ENCODE measurements at places on chromosomes 5 and 9.

GRCh38 chr5:33563530-33563929 lies 122.8 kb downstream of the TARS1 start:
- DNase-seq = no peak

- DNase-seq = no peak
Measured at GRCh38 chr9:86337469-86338108, 16.6 kb downstream of the TUT7 start.

- no peak for DNase-seq
Measured at GRCh38 chr9:130422546-130422945, 22.2 kb upstream of the ASS1 start.

GRCh38 chr5:1329111-1329579 lies 15.8 kb downstream of the CLPTM1L start:
- DNase-seq = no peak

DNA sequence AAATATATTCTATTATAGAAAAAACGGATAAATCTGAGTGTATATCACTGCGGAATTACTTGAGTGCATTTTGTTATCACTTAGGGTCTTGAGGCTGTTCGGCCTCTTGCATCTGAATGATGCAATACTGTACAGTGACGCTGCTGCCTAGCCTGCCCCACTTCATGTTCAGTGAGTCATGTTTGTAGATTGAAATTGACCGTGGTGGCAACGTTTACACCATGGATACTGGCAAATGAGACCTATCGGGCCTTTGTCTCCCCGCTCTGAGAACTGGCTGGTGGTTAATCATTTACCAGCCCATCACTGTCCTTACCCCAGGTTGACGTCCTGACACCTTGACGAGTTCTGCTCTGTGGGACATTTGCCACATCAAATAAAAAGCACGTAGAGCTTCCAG lies 510.1 kb upstream of the ADAMTS16 start:
- no peak for DNase-seq

DNA sequence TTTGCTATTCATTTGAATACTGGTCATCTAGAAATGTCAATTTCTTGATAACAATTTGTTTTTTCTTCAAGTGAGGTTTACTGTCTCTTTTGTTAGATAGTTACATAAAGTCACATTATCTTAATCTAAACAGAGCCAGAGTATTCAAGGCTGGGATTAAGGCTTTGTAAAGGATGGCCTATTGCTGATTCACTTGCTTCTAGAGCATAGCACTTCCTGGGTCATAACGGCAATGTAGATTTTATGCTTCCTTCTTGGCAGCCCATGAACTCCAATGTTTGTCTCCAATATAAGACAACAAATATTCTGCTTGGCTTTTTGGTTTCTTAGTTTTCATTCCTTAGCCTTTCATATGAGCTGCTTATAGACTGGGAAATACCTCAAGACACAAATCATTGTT lies 2007.9 kb upstream of the CDH6 start:
- no peak for DNase-seq

DNA sequence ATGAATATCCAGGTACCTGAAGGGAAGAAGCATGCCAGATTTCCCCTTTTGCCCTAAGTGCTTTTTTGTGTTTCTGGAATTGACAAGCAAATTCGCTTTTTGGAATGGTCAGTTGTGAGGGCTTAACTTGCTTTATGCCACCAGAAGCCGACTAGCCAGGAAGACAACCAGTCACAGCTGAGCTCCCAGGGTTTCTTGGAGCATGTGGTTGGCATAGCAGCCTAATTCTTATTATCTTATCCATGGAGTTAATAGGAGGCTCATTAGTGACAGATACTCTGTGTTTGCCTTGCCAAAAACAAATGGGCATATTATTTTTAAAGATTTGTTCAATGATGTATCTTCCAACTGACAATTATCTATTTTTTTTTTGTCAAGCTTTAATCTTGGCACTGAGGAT lies 500.7 kb downstream of the PTPRD start:
- DNase-seq = no peak

- DNase-seq = no peak
Measured at GRCh38 chr9:75921391-75922127, 31.1 kb downstream of the PCSK5 start.

DNA sequence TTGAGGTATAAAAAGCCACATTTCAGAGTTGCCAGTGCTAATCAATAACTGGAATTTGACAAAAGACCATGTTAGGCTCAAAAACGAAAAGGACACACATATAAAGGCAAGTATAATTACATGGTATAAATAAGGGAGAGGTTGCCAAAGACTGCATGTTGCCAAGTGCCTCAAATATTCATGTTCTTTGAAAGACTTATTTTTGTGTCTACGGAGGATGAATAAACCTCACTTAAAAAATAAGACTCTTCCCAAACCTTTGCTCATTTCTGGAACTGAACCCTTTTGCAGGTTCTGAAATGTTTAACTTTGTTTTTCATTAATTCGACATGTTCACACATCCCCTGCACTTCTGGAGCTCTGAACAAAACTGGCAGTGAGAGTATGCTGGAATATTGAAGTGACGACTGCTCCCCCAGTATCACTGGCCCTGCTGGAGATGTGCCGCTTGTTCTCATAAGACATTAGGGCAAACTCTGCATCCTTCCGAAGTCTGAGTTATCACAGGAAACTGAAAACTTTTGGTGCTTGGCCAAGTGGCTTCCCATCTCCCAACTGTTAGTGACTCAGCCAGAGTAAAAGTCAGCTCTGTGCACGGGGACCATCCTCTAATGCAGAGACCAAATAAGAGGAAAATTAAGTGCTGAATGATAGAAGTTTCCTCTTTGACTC lies 336.8 kb downstream of the GLIS3 start:
- DNase-seq = peak; percentile 86

- peak; percentile 69 for DNase-seq
Measured at GRCh38 chr9:3502560-3503398, 23.0 kb downstream of the RFX3 start.

DNA sequence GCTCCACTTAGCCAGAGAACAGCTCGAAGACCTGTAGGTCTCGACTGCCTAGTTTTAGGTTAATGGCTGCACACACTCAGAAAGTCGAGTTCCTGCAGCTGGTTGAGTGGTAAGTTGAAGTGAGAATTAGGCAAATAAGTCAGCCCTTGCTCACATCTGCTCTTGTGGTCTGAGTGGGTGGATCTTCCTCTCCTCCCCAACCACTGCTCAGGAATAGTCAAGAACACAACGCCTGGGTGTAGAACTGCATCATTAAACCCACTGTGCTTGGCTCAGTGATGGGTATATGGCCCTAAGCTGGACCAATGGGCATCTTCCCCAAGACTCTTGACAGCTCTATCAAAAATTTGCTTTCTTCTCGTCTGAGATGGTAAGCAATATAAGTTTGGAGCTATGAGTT lies 20.9 kb upstream of the ADAM19 start:
- peak; percentile 26 for DNase-seq

- DNase-seq = peak; percentile 25
Measured at GRCh38 chr9:99607842-99608448, 213.7 kb upstream of the NR4A3 start.

GRCh38 chr5:1524799-1525623 lies 1.3 kb upstream of the LPCAT1 start:
- DNase-seq = no peak

GRCh38 chr9:76162751-76163500 lies 231.3 kb downstream of the RFK start:
- DNase-seq = peak; percentile 64

GRCh38 chr5:142922223-142922952 lies 152.2 kb downstream of the ARHGAP26 start:
- peak; percentile 60 for DNase-seq

- no peak for DNase-seq
Measured at GRCh38 chr5:154397652-154398406, 48.0 kb upstream of the SAP30L start.

- no peak for DNase-seq
Measured at GRCh38 chr5:177089127-177089526, 2.4 kb downstream of the FGFR4 start.

DNA sequence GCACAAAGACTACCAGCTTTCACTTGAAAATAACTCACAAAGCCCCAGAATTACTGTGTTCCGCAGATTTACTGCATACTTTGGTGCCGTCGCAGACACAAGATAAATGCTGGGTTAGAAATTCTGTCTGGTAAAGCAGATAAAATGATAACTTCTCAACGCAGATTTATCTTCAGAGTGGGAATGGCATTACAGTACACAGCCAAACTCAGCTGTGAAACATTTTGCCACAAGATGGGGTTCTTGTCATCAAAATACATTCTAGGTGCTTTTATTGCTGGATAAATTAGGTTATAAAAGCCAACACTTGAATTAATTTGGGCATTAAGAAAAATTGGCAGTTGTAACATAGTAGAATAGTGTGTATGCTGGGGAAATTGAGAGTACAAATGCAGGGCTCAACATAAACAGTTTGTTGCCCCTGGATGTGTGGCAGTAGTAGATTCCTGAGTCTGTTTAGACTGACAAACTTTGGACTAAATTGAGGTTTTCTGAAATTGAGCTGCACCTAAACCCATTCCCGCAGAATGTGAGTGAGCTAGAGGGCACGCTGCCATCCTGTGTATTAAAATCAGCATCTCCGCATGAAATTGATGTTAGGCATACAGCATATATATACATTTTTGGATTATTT lies 61.1 kb downstream of the LMNB1 start:
- DNase-seq = peak; percentile 61

GRCh38 chr9:97447001-97447400 lies 35.1 kb downstream of the TDRD7 start:
- no peak for DNase-seq

DNA sequence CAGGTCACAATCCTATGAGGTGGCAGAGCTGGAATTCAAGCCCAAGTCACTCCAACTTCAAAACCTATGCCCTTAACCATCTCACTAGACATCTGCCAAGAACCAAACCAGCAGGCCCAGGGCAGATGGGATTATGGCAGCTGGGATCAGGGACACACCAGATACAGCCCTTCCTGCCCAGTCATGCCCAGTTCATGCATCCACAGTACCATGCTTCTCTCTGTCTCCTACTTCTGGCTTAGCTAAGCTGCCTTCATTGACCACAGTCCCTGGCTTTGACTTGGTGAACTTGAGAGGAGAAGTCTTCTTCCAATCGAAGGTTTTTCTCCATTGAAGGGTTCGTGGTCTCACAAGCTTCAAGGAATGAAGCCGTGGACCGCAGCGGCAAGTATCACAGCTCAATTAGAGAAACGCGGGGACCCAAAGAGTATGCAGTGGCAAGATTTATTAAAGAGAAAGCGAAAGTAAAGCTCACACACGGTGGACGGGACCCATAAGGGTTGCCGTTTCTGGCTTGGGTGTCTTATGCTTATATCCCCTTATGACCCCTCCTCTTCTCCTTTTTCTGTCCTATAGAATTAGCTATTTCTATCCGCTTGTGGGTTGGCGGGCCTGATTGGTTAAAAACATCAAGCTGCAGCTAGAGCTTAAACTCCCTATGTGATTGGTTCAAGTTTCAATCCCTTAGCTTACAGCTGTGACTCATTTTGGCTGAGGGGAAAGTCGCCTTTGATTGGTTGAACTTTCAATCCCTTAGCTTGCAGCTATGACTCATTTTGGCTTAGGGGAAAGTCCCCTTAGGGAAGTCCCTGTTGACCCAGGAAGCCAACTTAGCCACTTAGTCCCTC lies 101.2 kb downstream of the TRIM36 start:
- peak; percentile 40 for DNase-seq

DNA sequence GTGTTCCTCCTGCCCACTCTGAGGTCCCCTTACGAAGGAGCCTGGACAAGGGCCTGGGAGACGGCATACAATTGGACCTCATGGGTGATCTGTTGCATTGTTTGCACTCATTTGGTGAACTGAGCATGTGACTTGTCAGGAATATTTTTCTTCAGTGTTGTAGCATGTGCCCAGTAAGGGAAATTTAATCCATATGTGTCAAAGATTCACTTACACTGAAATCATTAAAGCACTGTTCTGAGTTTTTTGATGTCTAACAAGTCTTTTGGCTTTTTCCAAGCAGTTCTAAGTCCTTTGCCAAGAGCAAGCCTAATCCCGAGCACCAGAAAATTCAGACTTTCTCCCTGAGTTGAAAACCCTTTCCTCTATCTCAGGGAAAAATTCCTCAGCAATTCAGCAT lies 61.6 kb upstream of the RPS23 start:
- DNase-seq = no peak

DNA sequence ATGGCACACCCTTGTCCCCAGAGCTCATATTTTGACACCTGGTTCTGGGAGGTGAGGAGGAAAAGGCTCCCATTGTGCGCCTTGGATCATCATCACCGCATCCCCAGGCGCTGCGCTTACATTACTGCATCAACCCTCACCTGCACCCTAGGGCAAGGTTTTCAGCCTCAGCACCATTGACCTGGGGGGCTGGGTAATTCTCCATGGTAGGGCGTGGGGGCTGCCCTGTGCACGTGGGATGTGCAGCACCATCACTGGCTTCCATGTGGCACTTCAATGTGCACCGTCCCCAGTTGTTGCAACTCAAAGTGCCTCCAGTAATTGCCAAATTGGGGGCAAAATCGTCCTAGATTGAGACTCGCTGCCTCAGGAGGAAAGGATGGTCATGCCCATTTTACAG lies 83.6 kb downstream of the NTNG2 start:
- no peak for DNase-seq

DNA sequence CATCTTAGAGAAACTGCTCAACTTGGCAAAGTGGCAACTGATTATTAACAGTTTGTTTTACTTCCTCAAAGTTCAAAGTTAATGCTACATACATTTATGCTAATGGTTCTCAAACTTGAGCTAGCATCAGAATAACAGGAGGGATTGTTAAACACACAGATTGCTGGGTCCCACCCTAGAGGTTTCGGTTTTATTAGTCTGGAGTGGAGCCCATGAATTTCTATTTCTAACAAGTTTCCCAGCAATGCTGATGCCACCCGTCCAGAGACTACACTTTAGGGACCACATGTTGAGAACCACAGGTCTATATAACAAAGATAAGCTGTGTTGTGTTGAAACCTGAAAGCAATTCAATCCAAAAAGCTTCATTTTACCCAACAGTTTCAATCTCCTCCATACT lies 95.3 kb downstream of the FBXW11 start:
- no peak for DNase-seq

DNA sequence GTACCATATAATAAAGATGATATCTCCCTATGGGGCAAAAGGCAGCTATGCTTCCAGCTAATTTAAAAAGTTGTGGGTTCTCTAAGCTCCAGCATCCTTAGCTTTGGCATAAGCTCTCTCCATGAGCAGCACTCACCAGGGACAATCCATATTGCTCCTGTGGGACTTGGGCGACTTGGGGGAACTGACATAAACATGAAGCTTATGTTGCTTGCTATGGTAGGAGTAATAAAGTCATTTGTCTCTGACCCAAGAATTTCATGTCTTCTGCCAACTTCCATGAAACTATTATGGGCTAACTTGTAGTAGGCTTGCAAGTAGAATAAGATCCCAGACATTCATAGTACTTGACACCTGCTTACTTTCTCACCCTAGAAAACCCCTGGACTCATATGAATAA lies 36.2 kb upstream of the TLE4 start:
- no peak for DNase-seq

- peak; percentile 7 for DNase-seq
Measured at GRCh38 chr5:165227515-165227914, 1722.1 kb downstream of the MAT2B start.

DNA sequence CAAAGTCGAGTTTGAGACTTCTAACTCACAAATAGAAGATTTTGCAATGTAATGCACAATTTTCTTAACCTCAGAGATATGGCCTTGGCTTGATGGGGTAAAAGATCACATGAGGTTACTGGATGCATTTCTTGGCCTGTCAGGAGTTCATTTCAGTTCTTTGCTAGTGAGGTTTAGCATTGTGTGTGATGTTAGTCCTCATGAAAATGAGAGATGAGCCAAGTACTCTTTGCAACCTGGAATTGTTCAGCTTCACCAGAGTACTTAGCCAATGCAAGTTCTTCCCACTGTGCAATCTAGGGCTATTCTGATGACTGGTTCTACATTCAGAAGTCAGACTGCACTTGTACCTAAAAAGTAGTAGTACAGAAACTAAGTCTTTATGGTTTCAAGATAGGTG lies 24.9 kb downstream of the GNAQ start:
- DNase-seq = no peak
